ENCODE measurements at places on chromosomes 5 and 9.

GRCh38 chr9:2027543-2028160, 12.5 kb downstream of the SMARCA2 start:
- no peak for DNase-seq

DNA sequence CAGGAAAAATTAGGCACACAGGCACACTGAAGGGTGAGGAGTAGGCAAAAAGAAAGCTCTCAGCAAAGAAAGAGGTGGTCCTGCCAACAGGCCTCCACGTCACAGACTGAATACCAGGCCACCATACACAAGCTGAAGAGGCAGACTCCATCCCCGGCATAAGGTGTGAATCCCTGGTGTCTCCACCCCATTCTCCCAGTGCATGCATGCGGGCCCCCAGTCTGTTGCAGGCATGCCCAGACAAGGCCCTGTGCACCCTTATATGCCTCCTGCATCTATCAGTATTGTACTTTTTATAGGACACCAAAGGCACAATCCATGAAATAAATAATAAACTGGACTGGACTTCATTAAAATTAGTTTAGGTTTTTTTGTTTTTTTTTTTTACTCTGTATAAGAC, 73.1 kb downstream of the RGMB start:
- no peak for DNase-seq

GRCh38 chr5:117652958-117653280, 1078.3 kb upstream of the SEMA6A start:
- no peak for DNase-seq

- DNase-seq, result no peak
These were observed 79.6 kb upstream of the CDK20 start for GRCh38 chr9:88053856-88054501.

- DNase-seq, result no peak
These were observed 161.7 kb upstream of the LHFPL2 start for GRCh38 chr5:78810098-78810920.
